Stimulated activated CD4-positive, alpha-beta T cell treated with anti-CD3 and anti-CD28 coated beads, Interleukin-12 subunit alpha, Interleukin-12 subunit beta, amount 100 ng/mL, for 24 hours (primary cell): ENCODE measurements at places on chromosomes 6 and 20.

- no peak for DNase-seq
These were observed 38.8 kb downstream of the RCAN2 start for GRCh38 chr6:46452312-46452917.

DNA sequence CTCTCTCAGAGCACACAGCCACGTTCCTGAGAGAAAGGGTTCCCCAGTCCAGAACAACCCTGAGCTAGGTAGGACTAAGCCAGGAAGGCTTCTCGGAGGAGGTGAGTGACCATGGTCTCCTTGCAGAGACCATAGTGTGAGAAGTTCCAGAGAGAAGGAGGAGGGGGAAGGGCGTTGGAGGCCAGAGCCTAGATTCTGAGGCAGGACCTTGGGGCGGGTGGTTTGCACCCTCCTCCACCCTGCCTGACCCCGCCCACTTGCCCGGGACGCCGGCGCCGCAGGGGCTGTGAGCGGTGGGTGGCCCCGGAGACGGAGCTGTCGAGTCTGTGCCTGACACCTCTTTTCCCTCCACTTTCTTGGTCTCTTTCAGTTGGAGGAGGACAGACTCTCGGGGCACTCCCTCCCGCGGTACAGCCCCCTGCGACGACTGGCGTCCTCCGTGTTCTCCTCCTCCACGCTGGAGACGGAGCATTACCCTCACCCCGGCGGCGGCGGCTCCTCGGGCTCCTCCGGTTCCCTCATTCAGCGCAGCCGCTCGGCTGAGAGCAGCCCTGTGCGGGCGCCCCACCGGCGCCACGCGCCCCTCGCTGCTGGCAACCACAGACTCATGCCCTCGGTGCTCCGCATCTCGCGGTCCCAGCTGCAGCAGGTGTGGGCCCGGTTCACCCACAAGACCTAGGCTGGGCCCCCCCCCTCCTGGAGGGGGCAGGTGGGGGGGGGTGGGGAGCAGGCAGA lies 26.2 kb downstream of the TTBK1 start:
- DNase-seq, result no peak

- no peak for DNase-seq
These were observed 161.4 kb upstream of the PMEPA1 start for GRCh38 chr20:57871237-57871632.

DNA sequence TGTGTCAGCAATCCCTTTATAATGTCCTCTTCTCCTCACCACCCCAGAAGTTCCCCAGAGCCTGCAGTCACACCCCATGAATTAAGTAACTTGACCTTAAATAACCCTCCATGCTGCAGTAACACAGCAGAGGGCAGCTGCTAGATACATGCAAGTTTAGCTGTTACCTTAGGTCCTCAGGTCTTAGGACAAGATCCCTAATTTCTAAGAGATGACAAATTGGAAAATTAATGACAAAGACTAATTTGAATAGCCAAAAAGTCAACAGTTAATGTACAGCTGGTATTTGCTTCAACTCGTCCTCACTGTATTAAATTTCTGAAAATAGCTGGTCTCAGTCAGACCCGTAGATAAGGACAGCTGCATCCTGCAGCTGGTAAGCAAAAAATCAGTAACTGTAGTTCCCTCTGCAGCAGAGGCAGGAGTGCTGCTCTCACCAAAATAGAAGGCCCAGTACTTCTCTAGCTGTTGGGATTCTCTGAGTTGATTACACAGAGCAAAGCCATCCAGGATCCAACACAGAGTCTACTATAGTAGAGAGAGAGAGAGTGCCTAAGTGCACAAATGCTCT lies 62.4 kb downstream of the TNFRSF21 start:
- no peak for DNase-seq

- DNase-seq, result no peak
These were observed 31.3 kb upstream of the ADGRF1 start for GRCh38 chr6:47073125-47074110.

DNA sequence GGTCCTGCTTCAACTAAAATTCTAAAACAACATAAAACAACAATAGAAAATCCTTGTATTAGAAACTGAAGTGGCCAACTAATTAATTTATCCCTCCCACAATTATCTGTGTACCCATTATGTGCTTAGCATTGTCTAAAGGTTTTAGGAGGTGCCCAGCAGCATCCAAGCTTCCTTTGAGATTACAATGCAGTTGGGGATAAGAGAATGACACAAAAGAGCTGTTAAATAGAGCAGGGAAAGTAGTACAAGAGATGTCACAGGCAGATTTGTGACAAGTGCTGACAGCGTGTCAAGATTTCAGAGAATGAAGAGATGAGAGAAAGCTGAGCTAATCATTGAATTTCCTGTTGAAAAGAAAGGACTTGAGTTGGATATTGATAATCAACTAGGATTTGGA lies 204.8 kb downstream of the OTOR start:
- DNase-seq, result no peak

GRCh38 chr20:50120935-50121693 lies 8.2 kb upstream of the UBE2V1 start:
- DNase-seq, result no peak

DNA sequence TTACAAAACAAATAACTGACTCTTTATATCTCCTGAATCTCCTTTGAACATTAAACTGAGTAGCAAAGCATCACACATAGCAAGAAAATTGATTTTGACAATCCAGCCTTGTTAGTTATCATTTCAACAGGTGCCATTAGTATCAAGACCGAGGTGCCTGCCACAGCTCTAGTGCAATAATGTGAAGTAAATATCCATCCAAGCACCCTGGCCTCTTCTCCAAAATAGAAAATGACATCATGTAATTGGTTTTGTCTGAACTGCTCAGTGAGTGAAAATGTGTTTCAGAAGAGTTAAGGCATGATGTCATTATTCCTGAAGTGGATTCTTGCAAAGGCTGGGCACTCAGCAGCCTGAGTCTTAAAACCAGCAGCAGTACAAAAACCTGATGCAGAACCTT lies 341.4 kb downstream of the PLCB1 start:
- DNase-seq, result no peak

- no peak for DNase-seq
These were observed 50.0 kb downstream of the BPIFB1 start for GRCh38 chr20:33332905-33333456.

DNA sequence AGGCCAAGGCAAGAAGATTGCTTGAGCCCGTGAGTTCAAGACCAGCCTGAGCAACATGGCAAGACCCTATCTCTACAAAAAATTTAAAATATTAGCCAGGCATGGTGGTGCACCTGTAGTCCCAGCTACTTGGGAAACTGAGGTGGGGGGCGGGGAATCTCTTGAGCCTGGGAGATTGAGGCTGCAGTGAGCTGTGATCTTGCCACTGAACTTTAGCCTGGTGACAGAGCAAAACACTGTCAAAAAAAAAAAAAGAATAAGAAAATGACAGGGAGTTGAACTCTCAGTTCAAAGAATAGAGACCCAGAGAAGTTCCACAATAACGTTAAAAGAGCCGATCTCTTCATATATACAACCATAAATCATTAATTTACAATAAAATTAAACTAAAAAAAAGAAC lies 24.8 kb upstream of the AMD1 start:
- DNase-seq, result no peak
